Hematopoietic multipotent progenitor cell (in vitro differentiated cells): ENCODE measurements at places on chromosomes 16 and 17.

- no peak for DNase-seq
These were observed 6.0 kb downstream of the ERBB2 start for GRCh38 chr17:39705786-39706348.

DNA sequence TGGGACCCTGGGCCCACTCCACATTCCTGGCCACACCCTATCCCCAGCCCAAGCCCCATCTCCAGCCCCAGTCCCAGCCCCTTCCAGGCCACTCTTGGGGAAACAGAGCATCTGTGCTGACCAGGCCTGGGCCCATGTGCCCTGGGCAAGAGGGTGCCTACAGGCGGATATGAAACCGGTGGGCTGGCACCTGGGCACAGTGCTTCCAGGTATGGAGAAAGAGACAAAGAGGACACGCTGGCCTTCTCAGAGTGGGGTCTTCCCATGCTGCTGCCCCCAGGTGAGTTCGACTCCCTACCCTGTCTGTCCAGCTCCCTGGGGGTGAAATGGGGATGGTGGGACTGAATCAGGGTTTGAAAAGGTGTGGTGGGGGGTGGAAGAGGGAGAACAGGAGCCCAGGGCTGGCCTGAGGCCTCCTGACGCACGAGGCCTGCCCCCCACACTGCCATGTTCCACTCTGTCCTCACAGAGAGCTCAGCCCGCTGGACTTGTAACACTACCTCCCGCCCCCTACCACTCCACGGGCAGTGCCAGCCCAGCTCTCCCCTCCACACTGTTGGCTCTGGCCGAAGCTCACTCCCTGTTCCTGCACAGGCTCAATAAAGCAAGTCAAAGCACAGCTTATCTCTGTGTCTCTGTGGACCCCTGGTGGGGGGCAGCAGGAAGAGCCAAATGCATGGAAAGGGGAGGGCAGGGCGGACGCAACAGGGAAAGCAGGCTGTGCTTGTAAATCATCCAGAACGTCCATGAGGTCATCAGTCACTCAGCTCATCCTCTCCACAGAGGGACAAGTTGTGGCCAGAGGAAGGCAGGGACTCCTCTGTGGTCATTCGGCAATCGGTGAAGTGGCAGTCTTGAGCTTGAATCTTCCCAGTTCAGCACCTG is 71.1 kb upstream of the TMEM97 start:
- DNase-seq: no peak

DNA sequence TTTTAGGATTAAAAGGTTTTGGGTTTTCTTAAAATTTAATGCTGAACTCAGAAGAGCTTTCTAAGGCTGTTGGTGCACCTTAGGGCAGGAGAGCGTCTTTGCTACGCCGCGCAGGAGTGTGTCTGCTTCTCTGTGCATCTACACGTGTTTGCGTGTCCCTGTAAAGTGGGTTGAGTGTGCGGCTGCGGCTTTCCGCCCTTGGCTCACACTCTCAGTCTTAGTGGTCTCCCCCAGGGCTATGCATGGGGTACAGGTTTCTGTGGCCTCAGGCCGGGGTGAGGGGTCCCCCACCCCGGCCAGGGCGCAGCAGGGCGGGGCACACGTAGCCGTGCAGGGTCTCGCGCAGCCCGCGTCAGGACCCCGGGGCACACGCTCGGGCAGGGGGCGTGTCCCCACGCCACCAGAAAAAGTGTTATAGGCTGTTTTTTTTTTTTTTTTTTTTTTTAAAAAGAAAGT is 727 bp upstream of the TENT4B start:
- no peak for DNase-seq

- DNase-seq: no peak
These were observed 25.7 kb downstream of the SPACA3 start for GRCh38 chr17:33017366-33017765.

DNA sequence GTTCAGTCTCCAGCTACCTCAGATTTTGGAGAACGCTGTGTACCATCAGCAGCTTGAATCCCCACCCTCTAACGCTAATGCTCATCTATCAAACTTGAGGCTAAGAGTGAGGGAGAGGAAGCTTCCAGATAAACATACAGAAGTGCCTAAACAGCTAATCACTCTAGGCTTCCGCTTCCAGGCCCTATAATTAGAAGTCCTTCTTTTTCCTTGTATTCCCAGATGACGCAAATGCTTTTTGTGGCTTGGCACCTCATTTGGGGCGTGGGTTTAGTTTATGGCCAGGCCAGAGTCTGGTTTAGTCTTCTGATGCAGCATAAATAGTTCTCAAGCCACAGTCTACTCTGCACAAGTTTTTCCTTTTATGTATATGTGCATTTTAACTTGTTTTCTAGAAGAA is 263.4 kb downstream of the BCAS3 start:
- no peak for DNase-seq

DNA sequence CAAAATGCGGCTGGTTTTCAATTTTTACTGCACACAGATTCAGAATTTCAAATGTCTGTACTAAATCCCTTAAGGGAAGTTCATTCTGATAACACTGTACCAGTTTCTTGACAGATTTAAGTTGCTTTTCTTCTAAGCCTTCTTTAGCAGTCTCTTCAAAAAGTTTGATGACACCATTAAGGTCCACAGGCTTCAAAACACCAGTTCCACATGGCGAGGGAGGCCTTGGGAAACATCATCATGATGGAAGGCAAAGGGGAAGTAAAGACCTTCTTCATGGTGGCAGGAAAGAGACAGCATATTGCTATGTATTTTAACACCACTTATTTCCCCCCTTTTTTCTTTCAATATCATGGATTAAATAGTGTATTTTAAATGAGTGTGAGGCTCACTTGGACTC is 24.5 kb downstream of the NLRC5 start:
- DNase-seq: no peak
